ENCODE measurements at places on chromosomes 13 and 19.

DNA sequence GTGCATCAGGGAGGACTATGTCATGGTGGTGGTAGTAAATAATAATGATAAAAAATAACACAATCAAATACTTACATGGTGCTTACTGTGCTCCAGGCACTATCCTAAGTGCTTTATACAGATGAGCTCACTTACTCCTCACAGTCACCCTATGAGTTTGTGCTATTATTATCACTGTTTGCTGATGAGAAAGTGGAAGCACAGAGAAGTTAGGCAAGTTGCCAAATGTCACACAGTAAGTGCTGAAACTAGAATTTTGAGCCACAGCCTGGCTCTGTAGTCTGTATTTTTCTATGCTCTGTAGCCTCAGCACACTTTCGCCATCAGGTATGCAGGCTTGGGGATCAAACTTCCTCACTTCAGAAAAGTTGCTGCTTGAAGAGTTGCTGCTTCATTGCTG is 46.6 kb downstream of the HTR2A start:
- no peak for DNase-seq

DNA sequence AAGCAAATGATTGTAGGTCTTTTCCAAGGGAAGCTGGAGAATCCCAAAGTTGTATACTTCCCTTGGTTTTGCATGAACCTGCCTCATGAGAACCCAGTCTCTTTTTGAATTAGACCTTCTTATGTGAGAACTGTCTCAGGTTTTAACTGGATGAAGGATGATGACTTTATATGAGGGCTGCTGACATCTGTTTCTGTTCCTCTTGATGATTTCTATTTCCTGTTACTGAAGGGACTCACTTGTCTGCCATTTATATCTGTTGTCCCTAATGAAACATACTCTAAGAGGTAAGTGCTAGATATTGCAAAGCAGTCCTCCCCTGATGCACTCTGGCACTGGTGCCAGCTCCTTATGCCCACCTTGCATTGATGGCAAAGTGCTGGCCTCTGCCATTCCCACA is 33.6 kb downstream of the ERICH4 start:
- DNase-seq, result no peak

GRCh38 chr19:41612483-41612882 is 14.4 kb downstream of the CEACAM4 start:
- no peak for DNase-seq

GRCh38 chr13:46831588-46832194 is 34.7 kb upstream of the ESD start:
- no peak for DNase-seq

DNA sequence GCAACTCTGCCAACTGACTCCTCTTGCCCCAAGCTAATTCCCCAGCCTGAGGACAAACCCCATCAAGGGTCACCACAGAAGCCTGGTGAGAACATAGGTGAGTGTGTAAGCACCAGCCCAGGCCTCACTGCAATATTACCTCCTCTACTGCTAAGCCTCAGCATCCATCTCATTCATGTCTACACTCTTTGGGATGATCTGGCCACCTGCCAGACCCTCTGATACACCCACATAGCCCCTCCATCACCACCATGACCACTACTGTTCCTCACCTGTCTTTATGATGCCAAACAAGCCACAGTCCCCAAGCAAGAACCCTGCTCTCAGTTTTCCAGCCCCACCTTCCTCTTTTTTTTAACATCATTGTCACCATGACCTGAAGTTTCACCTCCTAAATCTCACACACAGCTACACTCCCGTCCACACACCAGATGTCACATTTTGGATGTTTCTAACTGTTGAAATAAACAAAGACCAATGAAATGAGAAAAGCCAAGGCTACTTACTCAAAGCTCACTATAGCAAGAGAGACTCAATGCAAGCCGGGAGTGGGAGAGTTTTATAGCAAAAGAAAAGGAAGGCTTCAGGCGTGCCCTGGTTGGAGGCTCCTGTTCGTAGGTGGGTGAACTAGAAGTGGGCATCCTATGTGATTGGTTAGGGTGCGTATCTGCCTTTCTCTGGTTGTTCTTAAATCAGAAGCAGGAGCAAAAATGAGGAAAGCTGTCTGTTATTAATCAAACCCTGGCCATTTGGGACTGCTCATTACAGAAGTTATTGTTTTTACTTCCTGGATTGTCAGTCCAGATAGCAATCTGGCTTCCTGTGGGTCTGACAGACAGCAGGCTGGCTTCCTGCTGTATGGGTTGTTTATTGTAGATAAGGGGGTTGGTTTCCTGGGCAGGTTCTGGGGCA is 2.0 kb downstream of the ZNF792 start:
- no peak for DNase-seq
